ENCODE measurements at places on chromosomes 6 and 20.

GRCh38 chr6:135870722-135871121 lies 19.2 kb downstream of the PDE7B start:
- DNase-seq: no peak

GRCh38 chr20:10978019-10978702 lies 304.4 kb upstream of the JAG1 start:
- DNase-seq: no peak

GRCh38 chr6:146891615-146892265 lies 293.0 kb downstream of the ADGB start:
- no peak for DNase-seq

GRCh38 chr6:45423111-45423823 lies 45.5 kb upstream of the SUPT3H start:
- DNase-seq: no peak

- no peak for DNase-seq
These were observed 653.5 kb upstream of the PTCHD4 start for GRCh38 chr6:48764286-48765044.
